Left kidney (tissue), 8 donors: ENCODE measurements at places on chromosomes 6 and 20.
A peak's percentile ranks its signal among the peaks of the same experiment; 100 is the strongest.

GRCh38 chr20:8757146-8757545, 311.7 kb upstream of the PLCB4 start:
- peak; percentile 13 for DNase-seq

DNA sequence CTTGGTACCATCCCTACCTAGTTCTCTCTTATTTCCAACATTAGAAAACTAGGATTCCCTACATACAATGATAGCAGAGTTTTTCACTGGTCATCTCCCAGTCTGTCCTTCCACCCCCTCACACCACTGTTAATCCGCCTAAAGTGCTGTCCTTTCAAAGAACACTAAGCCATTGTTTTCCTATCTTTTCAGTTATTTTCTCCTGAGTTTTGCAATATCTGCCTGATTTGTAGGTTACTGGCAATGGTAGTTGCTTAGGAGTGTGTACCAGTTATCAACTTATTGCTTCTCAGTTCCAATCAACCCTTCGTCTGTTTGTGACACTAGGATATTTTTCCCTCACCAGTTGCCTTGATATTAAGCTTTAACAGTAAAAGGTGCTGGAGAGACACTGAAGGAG, 135.0 kb downstream of the EPM2A start:
- DNase-seq, result no peak

DNA sequence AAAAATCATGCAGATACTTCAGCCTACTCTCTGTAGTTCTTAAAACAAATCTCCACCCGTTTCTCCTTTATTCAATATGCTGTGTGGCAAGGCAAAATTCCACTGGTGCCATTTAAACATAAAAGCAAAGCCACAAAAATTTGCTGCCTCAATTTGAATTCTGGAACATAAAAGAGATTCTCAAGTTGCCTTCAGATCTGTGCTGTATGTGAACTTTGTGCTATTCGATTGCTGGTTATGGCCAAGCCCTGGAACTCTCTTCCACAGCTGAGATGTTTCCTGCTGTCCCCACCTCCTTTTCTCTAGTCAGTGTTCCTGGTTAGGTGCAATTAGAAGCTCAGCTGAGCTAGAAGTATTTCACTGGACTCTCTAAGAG, 395.3 kb upstream of the BTBD3 start:
- DNase-seq, result no peak

DNA sequence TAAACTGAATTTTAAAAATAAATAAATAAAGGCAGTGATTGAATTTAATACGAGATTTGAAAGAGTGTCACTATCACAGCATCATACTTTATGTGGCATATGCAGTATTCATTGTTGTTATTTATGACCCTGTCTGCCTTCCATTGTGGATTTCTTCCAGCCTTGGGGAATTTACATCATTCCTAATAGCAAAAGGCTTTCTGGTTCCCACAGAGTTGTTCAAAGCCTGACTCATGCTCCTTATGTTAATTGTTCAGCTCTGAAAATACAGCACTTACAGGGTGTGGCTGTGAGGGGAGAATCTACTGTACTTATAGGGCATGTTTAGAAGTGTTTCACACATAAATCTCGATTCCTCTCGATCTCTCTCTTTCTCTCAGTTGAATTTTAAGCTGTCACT, 54.4 kb downstream of the JAG1 start:
- no peak for DNase-seq

DNA sequence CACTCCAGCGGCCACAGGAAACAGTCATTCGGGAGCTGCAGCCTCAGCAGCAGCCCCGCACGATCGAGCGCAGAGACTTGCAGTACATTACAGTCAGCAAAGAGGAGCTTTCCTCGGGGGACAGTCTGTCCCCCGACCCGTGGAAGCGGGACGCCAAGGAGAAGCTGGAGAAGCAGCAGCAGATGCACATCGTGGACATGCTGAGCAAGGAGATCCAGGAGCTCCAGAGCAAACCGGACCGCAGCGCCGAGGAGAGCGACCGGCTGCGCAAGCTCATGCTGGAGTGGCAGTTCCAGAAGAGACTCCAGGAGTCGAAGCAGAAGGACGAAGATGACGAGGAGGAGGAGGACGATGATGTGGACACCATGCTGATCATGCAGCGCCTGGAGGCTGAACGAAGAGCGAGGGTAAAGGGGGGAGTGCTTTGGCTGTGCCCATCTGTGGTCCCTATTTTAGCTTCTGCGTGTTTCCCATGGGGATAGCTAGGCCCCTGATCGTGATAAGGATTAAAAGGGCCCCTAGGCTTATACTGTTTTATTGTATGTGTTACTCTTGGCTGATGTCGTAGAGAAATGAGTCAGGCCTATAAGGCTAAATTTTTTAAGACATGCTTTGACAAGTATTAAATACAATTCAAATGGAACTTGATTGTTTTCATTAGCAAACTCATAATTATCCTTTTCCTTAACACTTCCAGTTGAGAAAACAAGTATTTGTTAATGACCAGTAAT, 45.5 kb upstream of the KIF25 start:
- DNase-seq, result no peak

GRCh38 chr6:39801456-39802251, 9.5 kb downstream of the DAAM2 start:
- DNase-seq, result no peak

DNA sequence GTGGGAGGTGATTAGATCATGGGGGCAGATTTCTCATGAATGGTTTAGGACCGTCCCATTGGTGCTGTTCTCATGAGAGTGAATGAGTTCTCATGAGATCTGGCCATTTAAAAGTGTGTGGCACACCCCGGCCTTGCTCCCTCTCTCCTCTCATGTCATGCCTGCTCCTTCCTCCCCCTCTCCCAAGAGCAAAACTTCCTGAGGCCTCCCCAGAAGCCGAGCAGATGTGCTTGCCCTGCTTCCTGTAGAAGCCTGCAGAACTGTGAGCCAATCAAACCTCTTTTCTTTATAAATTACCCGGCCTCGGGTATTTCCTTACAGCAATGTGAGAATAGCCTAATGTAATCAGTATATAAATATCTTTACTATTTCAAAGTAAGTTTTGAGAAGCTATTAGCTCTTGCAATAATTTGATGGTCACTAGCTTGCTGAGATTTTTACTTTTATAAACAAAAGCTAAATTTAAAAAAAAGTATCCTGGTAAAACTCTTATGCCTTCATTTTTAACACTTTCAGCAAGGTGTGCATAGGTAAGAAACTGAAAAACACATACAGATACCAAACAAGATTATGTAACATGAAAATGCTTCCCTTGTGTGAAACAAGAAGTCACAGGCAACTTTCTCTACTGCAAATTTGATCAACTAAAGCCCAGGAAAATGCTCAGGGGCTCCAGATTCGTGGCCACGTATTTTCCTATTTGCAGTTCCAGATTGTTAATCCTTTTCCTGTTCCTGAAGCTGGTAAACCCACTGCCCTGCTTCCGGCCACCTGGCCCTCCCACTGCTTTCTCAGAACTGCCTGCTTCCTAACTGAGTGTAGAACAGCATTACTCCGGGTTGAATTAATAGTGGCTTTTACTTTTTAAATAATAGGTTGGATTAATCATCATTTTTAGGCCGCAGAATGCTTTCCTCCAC, 395.1 kb upstream of the CNR1 start:
- no peak for DNase-seq

GRCh38 chr20:19964289-19965265, 52.6 kb upstream of the NAA20 start:
- no peak for DNase-seq

DNA sequence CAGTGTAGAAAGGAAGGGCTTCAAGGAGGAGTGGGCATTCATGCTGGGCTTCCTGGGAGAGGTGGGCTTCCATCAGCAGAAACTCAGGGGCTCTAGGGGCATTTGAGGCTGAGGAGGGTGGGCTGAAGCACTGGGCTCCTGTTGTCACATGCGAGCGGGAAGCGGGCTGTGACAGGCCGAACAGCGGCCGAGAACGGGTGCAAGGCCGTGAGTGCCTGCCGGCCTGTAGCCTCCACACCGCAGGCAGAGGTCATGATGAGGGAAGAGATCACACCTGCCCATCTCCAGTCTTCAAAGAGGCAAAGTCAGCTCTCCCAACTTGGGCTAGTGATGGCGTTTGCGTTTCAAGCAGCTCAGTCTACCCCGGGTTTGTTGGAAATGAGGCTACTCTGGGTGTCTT, 880 bp downstream of the TTLL2 start:
- no peak for DNase-seq

GRCh38 chr6:139508576-139508975, 134.1 kb upstream of the CITED2 start:
- DNase-seq, result no peak

- DNase-seq, result no peak
Observed at GRCh38 chr6:39453956-39454524, 131.5 kb upstream of the KCNK16 start.

- no peak for DNase-seq
Observed at GRCh38 chr6:98687752-98688151, 146.6 kb upstream of the POU3F2 start.

GRCh38 chr6:94269256-94269655, 849.9 kb upstream of the EPHA7 start:
- DNase-seq, result no peak

GRCh38 chr20:23656372-23656771, 18.6 kb upstream of the CST3 start:
- no peak for DNase-seq

DNA sequence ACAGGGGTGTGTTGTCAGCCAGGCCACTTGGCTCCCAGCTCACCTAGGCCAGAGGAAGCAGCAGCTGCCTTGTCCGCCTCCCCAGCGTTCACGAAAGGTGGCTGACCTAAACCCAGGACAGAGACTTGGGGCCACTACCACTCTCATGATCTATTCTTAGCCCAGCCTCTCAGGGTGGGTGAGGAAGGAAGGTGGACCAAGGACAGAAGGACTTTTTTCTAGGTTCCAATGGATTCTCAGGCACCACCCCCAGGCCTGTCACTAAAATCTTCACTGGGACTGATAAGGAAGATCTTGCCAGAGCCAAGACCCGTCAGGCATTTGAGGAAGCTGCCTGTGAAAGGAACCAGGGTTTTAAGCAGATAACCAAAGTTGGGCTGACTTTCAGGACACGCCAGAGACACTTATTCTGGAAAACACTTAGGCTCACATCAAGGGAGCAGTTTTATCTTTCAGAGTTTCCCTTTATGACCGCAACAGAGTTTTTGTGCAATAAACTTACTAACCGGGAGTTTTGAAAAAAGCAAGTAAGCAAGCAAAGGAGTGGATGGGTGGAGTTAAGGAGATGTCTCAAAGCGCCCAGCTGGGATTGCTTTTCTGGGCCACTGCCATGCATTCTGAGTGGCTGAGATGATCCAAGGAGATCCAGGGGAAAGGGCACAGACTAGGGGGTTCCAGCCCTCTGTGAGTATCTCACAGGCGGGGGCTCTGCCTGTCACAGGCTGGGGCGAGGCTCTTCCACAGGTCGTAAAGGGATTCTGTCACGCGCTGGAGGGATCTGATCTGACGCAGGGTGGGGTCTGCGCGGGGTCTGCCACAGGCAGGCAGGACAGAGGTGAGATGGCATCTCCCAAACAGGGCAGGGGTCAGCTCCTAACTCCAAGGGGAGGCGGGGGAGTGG, 989 bp downstream of the FITM2 start:
- DNase-seq, result no peak
